ENCODE measurements at places on chromosomes 16 and 17.
A peak's percentile ranks its signal among the peaks of the same experiment; 100 is the strongest.

DNA sequence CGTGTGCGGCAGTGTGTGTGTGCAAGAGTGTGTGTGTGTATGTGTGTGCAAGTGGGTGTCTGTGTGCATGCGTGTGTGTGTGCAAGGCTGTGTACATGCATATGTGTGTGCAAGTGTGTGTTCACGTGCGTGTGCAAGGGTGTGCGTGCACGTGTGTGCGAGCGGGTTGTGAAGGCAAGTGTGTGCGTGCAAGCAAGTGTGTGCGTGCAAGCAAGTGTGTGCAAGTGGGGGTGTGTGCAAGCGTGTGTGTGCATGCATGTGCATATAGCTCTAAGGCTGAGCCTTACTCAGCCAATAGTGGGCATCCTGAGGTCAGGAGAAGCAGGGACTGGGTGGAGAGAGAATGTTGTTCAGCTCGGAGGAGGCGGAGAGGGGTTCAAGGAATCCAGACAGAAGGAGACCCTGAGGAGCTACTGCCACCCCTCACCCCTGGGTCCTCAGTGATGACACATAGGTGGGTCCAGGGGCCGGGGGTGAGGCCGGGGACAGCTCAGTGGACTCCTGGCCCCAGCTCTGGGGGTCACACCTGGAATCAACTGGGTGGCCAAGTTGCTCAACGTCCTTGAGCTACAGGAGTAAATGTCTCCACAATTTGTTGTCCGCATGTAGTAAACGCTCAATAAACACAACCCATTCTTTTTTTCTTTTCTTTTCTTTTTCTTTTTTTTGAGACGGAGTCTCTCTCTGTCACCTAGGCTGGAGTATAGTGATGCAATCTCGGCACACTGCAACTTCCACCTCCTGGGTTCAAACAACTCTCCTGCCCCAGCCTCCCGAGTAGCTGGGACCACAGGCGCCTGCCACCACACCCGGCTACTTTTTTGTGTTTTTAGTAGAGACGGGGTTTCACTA is 1.8 kb downstream of the PRR29 start:
- no peak for DNase-seq

DNA sequence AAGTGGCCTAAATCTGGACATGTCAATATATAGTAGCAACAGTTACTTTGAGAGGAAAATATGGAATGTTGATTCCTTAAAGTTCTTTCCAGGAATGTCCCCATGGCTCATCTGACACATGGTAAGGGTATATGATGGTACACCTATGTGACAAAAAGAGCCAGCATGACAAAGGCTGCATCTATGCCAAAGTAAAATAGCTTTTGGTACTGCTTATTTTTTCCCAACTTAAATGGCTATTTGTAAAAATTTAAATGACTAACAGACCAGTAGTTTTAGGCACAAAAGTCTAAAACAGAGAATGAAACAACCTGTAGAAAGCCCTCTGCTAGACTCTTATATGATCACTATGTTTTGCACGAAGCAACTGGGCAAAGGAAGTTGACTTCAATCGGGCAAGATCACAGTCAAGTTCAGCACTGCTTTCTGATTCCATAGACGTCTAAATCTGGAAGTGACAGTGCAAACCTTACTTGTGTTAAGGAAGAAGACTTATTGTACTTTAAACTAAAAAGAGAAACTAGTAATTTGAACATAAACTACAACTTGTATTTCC is 135.1 kb downstream of the SKAP1 start:
- DNase-seq: no peak

- peak; percentile 48 for DNase-seq
Observed at GRCh38 chr17:80426671-80427326, 11.8 kb downstream of the ENDOV start.

- no peak for DNase-seq
Observed at GRCh38 chr17:18143044-18143936, 34.7 kb downstream of the MYO15A start.

- peak; percentile 32 for DNase-seq
Observed at GRCh38 chr16:2022723-2023091, 3.1 kb downstream of the NPW start.

- peak; percentile 11 for DNase-seq
Observed at GRCh38 chr17:10229181-10229580, 30.8 kb upstream of the GAS7 start.

- no peak for DNase-seq
Observed at GRCh38 chr16:78597809-78598570, 498.5 kb downstream of the WWOX start.

GRCh38 chr16:143456-143855 is 5.0 kb upstream of the NPRL3 start:
- DNase-seq: peak; percentile 18

GRCh38 chr17:67624886-67625656 is 92.7 kb upstream of the NOL11 start:
- DNase-seq: no peak

DNA sequence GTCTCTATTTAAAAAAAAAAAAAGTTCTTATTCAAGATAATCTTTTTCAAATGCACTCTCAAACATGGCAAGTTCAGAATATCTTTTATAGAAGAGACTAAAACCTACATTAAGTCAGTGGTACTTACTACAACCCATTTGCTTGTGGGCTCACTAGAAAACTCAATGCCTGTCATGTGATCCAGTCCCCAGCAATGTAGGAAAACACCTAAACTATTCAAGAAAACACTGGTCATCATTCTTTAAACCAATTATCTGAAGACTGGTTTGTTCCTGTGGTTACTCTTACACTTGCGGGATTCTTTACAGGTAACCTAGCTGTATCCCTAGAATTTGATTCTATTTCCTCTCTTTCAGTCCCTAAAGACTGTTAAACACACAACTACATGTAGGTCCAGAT is 19.6 kb downstream of the MED13 start:
- DNase-seq: no peak

DNA sequence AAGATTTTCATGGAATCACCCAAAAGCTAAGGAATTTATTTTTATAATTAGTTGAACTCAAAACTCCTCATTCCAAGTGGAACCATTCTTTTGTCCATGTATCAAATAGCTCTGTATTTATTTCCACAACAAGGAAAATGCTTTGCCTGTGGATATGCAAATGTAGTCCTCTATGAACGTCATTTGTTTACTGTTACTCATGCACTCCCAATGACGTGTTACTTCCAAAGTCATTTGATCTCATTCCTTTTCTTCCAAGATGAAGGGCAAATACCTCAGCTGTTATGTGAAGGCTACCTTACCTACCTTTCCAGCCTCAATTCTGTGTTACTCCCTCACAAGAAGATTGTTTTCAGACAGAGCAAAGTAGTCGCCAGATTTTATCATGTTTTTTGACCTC is 83.7 kb downstream of the ITFG1 start:
- DNase-seq: no peak

DNA sequence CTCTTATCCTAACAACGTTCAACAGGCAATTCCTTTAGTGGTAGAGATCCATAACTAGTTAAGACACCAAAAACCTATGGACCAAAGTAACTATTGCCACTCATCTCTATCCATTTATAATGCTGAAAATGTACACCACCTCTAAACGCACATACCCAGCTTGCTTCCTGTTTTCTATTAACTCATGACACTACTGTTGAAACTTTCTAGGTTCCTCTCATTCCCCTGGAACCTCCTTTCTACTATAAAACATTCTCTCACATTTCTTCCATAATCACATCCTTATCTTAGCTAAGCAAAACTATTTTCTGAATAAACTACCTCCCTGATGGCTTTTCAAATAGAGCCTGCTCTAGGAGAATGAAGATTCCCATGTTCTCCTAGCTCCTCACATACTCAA is 42.9 kb upstream of the KSR1 start:
- no peak for DNase-seq

GRCh38 chr17:60073621-60074020 is 5.1 kb downstream of the HEATR6 start:
- DNase-seq: no peak

GRCh38 chr17:32636598-32637218 is 149.9 kb downstream of the CDK5R1 start:
- DNase-seq: no peak

GRCh38 chr17:49016775-49017463 is 19.7 kb downstream of the IGF2BP1 start:
- DNase-seq: peak; percentile 82

DNA sequence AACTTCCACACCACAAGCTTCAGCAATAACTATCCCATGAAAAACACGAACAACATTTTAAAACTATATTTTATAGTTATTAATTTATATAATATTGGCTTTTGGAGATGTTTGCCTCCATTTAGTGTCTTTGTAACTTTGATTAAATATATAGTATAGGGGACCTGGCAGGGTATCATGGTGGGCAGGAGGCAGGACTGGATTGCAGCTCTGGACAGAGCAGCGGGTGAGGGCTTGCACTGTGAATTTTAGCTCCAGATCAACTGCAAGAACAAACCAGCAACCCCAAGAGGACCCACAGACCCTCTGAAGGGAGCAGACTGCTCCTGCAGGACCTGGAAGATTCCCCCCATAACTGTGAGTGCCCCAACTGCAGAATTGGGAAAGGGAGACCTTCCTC is 777.9 kb downstream of the KCNJ2 start:
- DNase-seq: no peak

Measured in AG10803 (cell line).